ENCODE measurements at places on chromosomes 6 and 20.

DNA sequence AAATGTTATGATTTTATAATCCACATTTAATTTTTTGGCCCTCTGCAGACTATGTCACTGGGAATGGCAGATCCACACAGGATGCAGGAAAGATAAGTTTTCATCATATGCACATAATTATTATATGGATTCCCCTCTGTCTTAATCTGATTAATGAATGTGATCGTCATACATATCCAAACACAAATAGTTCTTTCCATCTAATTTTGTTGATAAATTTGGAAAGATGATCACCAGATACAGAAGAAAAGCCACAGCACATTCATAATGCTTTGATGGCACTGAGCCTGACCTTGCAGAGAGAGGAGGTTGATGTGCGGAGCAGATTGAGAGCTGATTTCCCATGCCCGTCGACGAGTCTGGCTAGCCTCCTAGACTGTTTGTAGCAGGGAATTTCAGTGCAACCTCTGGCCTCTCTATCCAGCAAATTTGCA is 471.5 kb downstream of the EPM2A start:
- no peak for DNase-seq

DNA sequence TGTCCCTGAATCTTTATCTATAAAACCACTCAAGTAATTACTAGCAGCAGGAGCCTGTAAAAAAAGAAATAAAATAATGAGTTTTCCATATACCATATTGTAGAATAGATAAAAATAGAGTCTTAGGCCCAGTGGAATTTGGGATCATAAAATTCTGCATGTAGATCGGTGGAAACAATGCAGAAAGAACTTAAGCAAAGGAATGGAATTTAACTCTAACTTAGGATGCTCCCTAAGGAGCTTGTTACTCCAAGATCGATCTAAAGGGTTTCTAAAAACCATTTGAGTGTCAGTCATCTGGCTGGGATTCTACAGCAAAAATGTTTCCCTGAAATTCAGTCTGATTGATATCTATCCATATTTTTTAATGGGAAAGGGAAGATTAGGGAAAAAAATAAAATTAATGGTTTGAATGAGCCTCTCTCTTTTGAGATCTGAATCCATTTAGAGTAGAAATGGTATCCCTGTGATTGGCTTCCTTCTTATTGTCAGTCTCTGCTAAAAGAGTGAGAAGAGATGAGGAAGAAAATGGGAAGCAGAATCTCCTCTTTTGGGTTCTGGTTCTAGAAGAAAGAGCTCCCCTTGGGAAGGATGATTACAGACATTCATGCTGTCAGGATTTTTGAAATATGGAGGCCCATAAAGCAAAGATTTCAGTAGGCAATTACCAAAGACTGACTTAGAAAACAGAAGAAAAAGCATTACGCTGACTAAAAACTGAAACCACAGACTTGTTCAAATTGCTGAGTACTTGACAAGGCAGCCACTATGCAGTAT is 564.3 kb upstream of the MARCKS start:
- DNase-seq = no peak

GRCh38 chr20:4813863-4814695 is 92.4 kb downstream of the PRND start:
- no peak for DNase-seq

GRCh38 chr6:42124223-42124836 is 18.1 kb downstream of the C6orf132 start:
- DNase-seq = no peak

- DNase-seq = no peak
These were observed 128.9 kb upstream of the NAA20 start for GRCh38 chr20:19888269-19888671.

DNA sequence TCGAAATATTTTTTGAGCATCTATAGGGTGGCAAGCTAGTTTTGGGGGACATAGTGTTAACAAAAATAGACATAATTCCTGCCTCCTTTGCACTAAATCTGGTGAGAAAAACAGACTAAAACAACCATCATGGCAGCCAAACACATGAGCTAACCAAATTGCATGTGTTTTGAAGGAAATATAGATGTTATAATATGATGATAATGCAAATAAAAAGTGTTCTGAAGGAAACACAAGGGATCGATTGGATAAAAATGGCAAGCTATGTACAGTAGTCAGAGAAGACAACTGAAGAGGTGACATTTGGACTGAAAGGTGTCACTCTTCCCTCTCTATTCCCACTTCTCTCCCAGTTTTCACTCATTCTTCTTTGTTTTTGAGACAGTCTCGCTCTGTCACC is 706.9 kb downstream of the PTPRT start:
- no peak for DNase-seq

- DNase-seq = no peak
These were observed 1.2 kb downstream of the LMBRD1 start for GRCh38 chr6:69795469-69796072.

DNA sequence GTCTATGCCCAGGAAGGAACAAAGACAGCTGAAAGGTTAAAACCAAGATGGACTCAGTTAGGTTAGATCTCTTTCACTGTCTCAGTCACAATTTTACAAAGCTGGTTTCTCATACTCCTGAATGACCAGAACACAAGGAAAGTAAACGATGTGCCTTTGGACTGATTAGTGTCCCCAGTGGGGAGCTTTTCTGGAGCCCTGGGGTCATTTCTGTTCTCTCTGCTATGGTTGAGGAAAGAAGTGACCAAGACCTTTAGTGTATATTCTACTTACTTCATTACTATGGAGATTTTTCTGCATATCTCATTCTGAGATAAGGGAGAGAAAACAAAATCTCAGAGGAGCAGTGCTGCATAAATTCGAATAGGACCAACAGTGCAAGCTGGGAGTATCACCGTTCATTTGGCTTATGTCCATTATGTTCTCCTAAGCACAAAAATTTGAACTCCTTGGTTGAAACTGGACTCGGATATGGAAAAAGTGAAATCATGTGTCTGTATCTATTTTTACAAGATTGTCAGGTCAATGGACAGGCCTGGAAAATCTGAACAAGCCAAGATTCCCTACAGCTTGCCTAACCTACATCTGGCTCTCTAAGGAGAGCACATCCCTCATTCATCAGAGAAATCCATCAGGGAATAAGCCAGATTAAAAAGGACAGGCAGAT is 34.4 kb upstream of the ENPP1 start:
- no peak for DNase-seq

- DNase-seq = no peak
These were observed 13.4 kb downstream of the SIGLEC1 start for GRCh38 chr20:3699037-3699436.

DNA sequence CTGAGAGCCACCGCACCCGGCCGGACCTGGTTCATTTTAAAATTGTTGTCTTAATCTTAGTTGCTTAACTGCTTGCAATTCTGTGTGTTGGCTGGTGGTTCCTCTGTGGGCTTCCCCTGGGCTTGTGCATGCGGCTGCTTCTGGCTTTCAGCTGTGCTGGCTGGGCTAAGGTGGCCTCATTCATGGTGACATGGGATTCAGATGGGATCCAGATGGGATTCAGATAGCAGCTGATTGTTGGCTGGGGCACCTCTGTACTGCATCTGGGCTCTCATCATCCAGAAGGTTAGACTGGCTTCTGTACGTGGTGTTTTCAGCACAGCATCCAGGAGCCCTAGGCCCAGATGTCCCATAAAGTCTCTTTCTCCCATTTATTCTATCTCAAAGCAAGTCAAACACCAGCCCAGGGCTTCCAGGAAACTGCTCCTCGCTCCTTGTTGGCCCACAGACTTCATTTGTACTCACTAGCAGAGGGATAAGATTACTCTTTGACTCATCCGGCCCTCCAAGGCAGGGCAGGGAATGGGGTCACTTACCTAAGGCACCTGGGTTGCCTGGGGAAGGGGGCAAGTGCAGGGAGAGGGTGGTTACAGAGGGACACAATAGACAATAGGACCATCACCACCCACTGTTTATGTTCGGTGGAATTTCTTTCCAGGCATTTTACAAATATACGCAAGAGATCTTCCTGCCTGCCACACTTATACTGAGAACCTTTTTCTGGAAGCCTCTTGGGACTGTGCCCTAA is 10.2 kb upstream of the PEDS1 start:
- DNase-seq = no peak

- no peak for DNase-seq
These were observed 410.0 kb upstream of the JAG1 start for GRCh38 chr20:11083841-11084240.

DNA sequence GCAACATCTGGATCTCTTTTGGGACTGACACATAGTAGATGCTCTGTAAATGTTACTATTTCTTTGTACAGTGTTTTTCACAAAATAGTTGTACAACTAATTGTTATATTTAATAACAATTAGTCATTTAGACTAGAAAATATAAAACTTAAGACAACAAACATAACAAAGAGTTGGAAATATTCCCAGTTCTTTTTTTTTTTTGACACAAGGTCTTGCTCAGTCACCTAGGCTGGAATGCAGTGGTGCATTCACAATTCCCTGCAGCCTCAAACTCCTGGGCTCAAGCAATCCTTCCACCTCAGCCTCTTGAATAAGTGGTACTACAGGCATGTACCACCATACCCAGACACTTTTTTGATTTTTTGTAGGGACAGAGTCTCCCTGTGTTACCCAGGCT is 105.8 kb downstream of the UTRN start:
- DNase-seq = no peak

DNA sequence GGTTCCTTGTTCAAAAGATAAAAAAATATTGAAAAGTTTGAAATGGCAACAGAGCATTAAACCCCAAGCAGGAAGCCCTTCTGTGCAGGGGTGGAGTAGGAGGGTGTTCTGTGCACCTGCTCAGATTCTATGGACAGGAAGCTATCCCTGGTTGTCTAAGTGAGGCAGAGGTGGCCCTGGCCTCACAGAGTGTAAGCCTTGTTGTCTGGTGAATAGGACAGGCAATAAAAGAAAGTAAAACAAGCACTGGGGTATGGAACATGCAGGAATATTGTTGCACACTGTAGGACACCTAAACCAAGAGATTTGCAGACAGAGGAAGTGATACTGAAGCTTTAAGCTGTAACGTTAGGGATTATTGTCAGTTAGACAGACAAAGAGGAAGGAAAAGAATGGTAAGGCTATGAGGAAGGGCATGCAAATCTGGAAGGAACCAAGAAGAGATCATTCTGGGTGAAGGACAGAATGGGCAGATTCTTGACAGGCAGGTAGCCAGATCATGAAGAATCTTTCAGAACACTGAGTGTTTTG is 66.8 kb downstream of the TBC1D7 start:
- no peak for DNase-seq

Measured in stimulated activated CD4-positive, alpha-beta T cell treated with anti-CD3 and anti-CD28 coated beads, Interleukin-2, amount 100 ng/mL, for 24 hours (primary cell).